Activated CD8-positive, alpha-beta memory T cell treated with anti-CD3 and anti-CD28 coated beads for 4 hours (primary cell): ENCODE measurements at places on chromosomes 11 and 22.

- no peak for DNase-seq
Observed at GRCh38 chr11:115530752-115531151, 26.5 kb upstream of the CADM1 start.

DNA sequence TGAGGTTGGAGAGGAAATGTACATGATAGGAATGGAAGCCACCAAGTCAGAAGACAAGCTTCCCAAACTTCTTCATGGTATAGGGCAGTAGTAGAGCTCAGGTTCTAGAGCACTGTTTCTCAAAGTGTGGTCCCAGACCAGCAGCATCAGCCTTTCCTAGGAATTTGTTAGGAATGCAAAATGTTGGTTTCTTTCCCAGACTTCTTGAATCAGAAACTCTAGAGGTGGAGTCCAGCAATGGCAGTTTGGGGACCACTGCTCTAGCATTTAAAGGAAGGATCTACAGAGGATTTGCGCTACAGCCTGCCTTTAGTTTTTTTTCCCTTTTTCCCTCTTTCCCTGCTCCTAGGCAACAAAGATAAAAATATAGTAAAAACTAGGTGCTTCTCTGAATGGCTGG, 17.0 kb upstream of the MMP12 start:
- no peak for DNase-seq

DNA sequence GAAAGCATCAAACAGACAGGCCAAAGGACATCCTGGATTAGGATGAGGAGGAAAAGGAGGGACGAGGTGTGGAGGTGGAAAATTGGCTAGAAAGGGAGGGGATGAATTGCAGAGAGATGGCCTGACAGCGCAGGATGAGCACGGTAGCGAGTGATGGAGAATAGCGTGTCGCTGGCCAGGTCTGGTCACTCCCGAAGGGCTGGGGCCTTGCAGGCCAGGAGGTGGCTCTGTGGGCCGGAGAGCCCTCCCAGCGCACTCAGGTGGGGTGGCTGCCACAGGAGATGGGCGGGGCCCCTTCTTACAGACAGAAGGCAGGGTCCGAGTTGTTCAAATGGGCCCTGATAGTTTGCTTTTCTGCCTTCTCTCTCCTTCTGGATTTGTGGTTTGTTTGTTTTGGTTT, 37.1 kb upstream of the THY1 start:
- no peak for DNase-seq

- DNase-seq = no peak
Observed at GRCh38 chr11:72343006-72343756, 91.2 kb downstream of the CLPB start.

GRCh38 chr11:71357414-71357813, 90.8 kb downstream of the DHCR7 start:
- no peak for DNase-seq
